ENCODE measurements at places on chromosomes 7 and 10.

DNA sequence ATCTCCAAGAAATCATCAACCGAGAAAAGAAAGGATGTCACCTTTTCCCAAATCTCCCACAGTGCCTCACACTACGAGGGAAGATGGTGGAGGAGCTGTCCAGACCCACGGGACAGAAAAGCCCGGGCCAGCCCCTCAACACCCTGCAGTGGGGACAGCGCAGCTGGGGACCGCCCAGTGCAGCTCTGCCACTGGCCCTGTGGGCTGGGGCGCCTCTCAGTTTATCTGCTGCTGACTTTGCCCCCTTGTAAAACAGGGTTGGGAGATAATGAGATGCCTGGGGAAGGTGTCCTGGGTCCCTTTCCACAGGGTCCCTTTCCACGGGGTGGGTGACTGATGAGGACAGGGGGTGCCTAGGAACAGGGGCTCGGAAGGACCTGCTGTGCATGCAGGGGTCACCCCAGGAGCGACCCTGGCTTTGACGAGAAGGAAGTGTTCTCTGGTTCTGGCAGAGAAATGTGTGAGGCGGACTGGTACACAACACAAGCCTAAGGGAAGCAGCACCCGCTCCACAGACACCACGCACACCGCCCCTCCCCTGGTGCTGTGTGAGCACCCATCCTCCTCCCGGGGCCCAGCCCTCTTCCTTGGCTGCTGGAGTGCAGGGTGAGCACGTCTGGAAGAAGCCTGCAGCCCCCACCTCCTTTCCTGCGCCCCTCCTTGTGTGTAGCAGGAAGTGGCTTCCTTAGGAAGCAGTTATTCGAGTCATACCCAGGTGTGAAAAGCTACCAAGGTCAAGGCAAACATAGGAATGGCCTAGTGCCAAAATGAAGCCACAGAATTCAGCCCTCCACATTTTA, 339.9 kb downstream of the DNAJB6 start:
- no peak for DNase-seq

DNA sequence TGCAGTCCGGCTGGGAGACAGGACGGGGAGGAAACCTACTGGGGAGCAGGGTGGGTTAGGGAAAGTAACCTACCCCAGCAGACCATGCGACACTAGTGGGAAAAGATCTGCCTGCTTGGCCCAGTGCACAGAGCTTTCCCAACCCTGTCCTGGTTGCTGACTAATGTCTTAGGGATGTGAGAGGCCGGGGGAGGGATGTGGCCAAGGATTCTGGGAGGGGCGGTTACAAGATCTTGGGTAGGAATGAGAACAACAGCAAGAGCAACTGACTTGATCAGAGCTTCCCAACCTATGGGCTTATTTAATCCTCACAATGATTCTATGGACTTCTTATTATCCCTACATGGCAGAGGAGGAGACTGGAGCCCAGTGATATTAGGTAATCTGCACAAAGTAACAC, 24.0 kb upstream of the EIF5AL1 start:
- no peak for DNase-seq

DNA sequence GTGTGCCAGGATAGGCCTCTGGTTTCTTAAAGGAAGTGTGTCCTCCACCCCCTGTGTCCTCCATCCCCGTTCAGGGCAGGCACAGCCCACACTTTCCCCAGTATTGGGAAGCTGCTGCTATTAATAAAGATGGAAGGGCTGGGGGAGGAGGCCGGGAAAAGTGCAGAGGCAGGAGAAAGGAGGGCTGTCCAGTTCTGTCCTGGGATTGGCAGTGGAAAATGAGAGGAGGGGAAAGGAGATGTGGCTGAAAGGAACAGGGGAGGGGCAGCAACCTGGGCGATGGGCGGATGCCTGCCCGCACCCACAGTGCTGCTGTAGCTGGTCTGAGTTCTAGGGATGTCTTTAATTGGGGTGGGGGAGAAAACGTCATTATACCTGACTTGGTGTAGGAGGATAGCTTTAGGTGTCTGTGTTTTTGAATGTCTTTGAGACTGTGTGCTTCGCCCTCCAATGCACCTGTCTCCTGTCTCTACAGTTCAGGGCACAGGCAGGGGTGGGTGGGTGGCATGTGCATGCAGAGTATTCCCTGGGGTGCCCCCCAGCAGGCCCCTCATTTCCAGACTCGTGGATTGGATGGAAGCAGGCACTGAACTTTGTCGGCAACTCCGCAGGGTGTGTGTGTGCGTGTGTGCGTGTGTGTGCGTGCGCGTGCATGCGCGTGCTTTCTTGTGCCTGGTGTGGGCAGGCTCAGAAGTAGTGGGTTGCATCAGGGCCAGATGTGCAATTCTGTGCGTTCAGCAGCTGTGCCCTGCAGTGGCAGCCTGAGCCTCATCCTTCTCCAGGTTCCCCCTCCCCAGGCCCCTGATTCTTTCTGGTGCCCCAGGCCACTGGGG, 2.5 kb downstream of the TRIM8 start:
- peak; percentile 75 for DNase-seq

DNA sequence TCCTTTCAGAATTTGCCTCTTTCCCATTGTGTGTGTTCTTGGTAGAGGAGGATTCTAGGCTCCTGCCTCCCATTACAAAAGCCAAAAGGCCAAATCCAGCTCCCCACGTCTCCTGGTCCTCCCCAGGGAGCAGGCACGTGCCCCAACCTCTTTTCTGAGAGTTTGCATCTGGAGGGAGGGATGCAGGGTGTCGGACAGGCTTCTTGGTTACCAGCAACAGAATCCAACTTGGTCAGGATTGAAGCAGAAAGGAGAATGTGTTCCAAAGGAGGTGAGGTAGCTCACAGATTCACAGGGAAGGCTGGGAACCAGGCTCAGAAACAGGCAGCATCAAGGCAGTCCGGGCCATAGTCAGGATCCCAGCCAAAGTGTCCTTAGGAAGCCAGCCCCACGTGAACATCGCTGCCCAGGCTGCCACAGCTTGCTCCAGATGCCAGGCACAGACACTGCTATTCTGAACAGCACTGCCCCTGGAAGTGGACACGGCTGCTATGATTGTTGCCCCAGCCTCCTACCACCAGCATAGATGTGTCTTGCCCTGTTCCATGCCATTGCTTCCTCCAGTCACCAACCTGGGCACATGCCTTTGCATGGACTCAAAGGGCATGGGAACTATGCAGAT, 264.2 kb upstream of the ZMIZ1 start:
- DNase-seq, result no peak

GRCh38 chr10:5654218-5654755, 12.1 kb downstream of the ASB13 start:
- DNase-seq, result no peak

GRCh38 chr7:24797270-24797669, 40.0 kb upstream of the GSDME start:
- DNase-seq, result peak; percentile 30

GRCh38 chr10:98466861-98467505, 20.2 kb upstream of the HPS1 start:
- DNase-seq, result no peak

DNA sequence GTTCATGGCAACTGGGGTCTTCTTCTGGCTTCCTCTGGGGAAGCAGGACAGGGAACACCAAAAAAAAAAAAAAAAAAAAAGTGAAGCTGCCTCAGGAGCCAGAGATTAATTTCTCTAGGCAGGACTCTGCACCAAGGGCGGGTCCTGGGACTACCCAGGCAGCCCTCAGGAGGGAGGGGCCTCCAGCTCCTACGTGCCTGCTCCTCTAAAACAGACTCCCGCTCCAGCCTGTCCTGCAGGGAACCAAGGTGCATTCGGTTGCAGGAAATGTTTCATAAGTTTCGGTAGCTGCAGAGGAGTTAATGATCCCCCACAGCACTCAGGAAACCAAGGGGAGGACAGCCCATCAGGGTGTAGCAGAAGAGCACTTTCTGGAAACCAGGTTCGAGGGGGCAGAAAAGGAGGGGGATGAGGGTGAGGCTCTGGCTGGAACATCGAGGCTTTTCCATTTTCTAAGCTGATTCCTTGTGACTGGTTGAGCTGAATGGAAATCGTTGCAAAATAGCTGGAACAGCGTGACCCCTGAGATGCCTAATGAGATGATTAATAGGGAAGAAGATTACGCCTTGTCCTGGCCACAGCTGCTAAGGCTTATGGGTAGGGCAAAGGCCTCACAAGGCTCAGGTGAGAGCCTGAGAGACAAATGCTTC, 84.2 kb downstream of the STRA8 start:
- no peak for DNase-seq

DNA sequence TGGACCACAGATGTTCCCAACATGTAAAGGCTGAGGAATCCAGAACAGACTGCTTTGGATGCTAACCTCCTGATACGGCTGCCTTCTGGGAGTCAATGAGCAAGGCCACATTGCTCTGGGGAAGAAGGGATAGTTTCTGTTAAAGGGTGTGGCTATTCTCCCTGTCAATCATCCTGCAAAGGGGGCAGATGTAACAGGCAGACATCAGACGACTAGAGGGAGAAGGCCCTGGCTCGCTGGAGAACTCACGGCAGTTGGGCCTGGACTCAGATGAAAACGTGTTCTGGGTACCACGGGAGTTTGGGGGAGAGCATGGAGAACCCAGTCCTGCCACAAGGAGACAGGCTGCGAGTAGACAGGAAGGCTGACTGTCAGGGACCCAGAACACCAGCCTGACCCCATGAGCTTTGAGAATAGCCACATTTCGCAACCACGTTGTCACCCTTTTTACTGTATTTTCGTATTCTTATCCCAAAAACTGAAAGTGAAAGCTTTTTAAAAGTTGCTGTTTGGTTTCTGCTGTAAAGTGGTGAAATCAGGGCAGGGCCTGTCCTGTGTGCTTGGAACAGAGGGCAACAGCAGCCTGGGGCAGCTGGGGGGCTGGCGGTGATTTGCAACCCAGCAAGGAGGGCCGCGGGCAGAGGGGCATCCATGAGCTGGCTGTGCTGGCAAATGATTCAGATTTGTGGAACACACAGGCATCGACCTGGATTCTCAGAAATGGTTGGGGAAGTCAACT, 95.3 kb downstream of the MYOF start:
- no peak for DNase-seq

DNA sequence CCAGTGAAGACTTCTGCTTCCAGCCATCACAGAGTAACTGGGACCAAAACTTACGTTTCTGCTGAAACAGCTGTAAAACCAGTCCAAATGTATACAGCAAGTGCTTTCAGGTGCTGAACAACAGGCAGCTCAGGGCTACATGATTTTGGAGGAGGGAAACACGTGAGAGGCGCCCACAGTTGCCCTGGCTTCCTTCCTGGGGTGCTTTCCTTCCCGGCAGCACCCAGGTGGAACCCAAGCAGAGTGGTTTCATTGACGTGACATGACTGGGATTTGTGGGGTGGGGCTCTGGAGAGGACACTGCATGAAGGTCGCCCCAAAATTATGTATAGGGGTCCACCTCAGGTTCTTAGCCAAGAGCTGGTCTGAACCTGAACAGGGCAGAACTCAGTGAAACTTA, 34.2 kb downstream of the IL2RA start:
- DNase-seq, result no peak

- no peak for DNase-seq
Measured at GRCh38 chr10:60335708-60336107, 54.0 kb downstream of the ANK3 start.

GRCh38 chr7:44433255-44434022, 57.0 kb downstream of the NUDCD3 start:
- no peak for DNase-seq

- no peak for DNase-seq
Measured at GRCh38 chr7:17302575-17303142, 4.2 kb downstream of the AHR start.

DNA sequence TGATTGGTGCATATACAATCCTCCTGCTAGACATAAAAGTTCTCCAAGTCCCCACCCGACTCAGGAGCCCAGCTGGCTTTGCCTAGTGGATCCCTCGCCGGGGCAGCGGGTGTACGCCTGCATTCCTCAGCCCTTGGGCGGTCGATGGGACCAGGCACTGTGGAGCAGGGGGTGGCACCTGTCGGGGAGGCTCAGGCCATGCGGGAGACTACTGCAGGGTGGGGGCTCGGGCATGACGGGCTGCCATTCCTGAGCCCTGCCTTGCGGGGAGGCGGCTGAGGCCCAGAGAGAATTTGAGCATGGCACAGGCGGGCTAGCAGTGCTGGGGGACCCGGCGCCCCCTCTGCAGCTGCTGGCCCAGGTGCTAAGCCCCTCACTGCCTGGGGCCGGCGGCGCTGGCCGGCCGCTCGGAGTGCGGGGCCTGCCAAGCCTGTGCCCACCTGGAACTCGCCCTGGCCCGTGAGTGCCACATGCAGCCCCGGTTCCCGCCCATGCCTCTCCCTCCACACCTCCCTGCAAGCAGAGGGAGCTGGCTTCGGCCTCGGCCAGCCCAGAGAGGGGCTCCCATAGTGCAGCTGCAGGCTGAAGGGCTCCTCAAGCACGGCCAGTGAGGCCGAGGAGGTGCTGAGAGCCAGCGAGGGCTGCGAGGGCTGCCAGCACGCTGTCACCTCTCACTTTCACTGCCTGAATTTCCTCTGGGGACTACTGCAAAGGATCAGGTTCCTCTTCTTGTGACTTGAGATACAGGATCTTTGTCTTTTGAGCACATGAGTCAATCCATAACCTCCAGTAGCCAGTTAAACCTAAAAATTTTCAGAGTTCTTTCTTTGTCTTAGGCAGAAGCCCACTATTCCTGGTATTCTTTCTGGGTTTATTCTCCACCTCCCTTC, 25.1 kb upstream of the ELOVL3 start:
- DNase-seq, result no peak

DNA sequence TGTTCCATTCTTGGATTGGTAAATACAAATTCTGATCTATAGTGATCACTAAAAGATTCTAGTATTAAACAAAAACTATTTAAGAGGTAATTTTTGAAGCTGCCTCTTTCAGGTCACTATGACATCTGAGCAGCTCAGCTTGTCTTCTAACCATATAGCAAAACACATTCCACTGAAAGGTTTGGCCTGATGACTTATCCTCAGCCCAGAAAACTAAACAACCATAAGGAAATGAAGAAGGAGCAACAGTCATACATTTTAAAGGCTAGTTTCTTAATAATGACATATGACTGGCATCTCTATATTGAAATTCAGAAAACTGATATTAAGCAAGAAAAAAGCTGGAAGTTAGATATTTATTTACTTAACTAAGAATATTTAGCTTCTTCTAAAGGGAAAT, 24.6 kb downstream of the NT5C2 start:
- no peak for DNase-seq

DNA sequence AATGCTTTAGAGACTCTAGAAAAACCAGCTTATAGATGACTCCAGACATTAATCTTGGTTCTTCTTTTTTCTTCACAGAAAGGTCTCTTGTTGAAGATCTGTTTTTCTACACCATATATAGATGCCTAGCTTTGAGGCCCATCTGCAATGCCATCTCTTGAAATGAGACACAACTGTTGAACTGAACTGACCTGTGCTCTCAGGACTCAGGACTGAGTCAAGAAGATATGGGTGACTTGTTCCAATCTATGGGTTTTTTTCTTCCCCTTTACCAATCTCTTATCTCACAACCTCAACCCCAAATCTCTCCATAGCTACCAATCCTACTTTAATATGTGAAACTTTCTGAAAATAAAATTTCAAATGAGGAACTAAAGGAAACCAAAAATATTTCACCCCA, 194.7 kb downstream of the SNX13 start:
- DNase-seq, result no peak

GRCh38 chr10:123562811-123563580, 103.2 kb upstream of the GPR26 start:
- DNase-seq, result no peak

GRCh38 chr10:126904818-126905701, at the start of gene DOCK1:
Gene DOCK1, plus strand, starts transcription at chr10:126905428. Its CDS starts 90 bp downstream, at chr10:126905518.
- DNase-seq, result no peak

- DNase-seq, result no peak
Measured at GRCh38 chr10:78605800-78606350, 462.9 kb upstream of the ZMIZ1 start.

GRCh38 chr7:34622182-34622581, 35.8 kb upstream of the NPSR1 start:
- DNase-seq, result no peak
